ENCODE measurements at places on chromosomes 2 and 18. TPM values are rescaled to one million over a fixed set of nuclear protein-coding genes. Genes with fewer than 3 reads are reported as not detected.
A peak's percentile ranks its signal among the peaks of the same experiment; 100 is the strongest.

GRCh38 chr2:182245963-182246362 lies 180.9 kb downstream of the PDE1A start:
- H3K36me3 ChIP-seq, result no peaks in the 10 kb centered on the region
- DNase-seq, result no peak
- peaks cover 21% of the 10 kb centered on the region for H3K4me1 ChIP-seq
- H3K27ac ChIP-seq, result no peak overlapping the region
- no peaks in the 10 kb centered on the region for H3K27me3 ChIP-seq

DNA sequence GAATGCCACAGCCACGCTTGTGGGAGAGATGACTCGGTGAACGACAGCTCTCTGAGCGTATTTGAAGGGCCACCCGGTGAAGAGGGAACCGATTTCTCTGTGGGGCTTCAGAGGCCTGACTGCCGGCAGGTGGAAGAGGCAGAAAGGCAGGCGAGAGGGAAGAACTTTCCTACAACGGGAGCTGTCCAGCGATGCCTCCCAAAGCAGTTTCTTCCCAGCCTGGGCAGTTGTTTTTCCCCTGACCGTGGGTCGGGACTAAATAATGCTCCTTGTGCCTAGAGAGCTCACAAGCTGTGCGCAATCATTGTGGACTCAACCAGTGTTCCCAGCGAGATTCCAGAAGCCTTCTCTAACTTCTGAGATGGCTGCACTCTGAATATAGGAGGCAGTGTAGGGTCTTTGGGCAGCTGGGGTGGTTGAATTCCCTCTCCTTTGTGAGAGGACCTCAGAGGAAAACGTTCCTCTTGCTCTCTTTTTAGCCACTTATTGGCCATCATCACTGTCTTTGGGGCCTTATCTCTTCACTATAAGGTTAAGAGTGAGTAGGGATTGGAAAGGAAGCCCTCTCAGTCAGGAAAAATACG lies 710 bp downstream of the SEC11C start:
- H3K4me1 ChIP-seq, result peaks cover 6% of the 10 kb centered on the region
- H3K4me3 ChIP-seq, result peak overlapping the region; percentile 89

- peak; percentile 58 for DNase-seq
- no peaks in the 10 kb centered on the region for H3K36me3 ChIP-seq
- peaks cover 18% of the 10 kb centered on the region for H3K4me1 ChIP-seq
- H3K4me3 ChIP-seq, result no peak overlapping the region
- peak overlapping the region; percentile 61 for H3K27ac ChIP-seq
These were observed 318.7 kb downstream of the PDE11A start for GRCh38 chr2:177753682-177754491.

GRCh38 chr18:58511897-58512581 lies 116.9 kb downstream of the ALPK2 start:
- no peak for DNase-seq
- no peak overlapping the region for H3K27ac ChIP-seq
- H3K4me1 ChIP-seq, result no peaks in the 10 kb centered on the region

- no peaks in the 10 kb centered on the region for H3K27me3 ChIP-seq
- H3K4me3 ChIP-seq, result no peak overlapping the region
- no peaks in the 10 kb centered on the region for H3K36me3 ChIP-seq
These were observed 110.9 kb upstream of the CTDP1 start for GRCh38 chr18:79568543-79569205.

DNA sequence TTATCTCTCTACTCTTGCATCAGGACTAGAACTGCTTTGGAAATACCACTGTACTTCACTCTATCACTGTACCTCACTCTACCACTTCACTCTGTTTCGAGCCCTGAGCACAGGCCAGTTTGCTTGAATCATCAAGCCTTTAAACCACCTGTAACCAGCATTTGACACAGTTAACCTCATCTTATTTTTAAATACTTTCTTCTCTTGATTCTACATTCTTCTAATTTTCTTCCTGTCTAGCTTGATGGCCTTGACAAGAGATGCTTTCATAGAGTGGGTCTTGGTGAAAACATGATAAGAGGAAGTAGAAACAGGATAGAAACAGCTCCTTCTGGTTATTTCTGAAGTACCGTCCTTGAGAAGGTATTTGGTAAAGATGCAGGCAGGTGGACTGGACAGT lies 78.1 kb downstream of the SPIRE1 start:
- no peaks in the 10 kb centered on the region for H3K27me3 ChIP-seq
- no peak overlapping the region for H3K4me3 ChIP-seq
- DNase-seq, result no peak
- no peak overlapping the region for H3K27ac ChIP-seq
- H3K36me3 ChIP-seq, result no peaks in the 10 kb centered on the region
- H3K4me1 ChIP-seq, result no peaks in the 10 kb centered on the region

GRCh38 chr2:62404913-62405312 lies 101.1 kb downstream of the TMEM17 start:
- H3K27me3 ChIP-seq, result no peaks in the 10 kb centered on the region
- H3K4me3 ChIP-seq, result no peak overlapping the region
- no peaks in the 10 kb centered on the region for H3K36me3 ChIP-seq

DNA sequence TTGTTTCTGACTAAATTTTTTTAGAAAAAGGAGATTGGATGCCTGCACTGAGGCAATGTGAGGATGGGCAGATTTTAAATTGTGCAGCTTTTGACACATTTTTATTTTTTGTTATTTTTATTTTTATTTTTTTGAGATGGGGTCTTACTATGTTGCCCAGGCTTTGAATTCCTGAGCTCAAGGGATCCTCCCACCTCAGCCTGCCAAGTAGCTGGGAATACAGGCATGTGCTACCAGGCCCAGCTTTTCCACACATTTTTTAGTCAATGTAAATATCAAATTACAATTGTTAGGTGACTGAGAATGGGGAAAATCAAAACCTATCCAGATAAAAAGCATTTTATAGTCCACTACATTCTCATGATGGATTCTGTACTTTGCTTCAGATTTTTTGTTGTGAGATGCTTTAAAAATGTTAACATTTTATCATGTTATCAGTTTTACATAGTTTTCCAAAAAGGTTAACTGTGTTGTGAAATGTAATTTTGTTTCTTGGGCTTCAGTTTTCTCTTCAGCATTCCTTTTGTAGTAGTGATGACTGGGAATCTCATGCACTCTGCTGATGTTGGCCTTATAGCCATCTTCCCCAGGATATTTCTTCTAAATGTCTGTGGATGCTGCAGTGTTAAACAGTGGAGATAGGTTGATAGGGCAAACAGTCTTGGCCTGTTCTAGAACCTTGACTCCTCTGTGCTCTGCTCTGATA lies 41.4 kb downstream of the PKP4 start:
- H3K27me3 ChIP-seq, result no peaks in the 10 kb centered on the region
- peaks cover 52% of the 10 kb centered on the region for H3K4me1 ChIP-seq
- no peak overlapping the region for H3K27ac ChIP-seq
- no peak overlapping the region for H3K4me3 ChIP-seq

GRCh38 chr2:149098701-149099100 lies 60.2 kb downstream of the LYPD6B start:
- H3K27ac ChIP-seq, result no peak overlapping the region
- no peaks in the 10 kb centered on the region for H3K4me1 ChIP-seq
- H3K27me3 ChIP-seq, result peaks cover 4% of the 10 kb centered on the region
- H3K4me3 ChIP-seq, result no peak overlapping the region

PCARE gene
- 1.8 TPM for total RNA-seq

UGT1A3 gene
- not detected for total RNA-seq

STAMBP gene
- 34.1 TPM for total RNA-seq

Measured in heart right ventricle (tissue), 16 donors.